Activated naive CD4-positive, alpha-beta T cell treated with anti-CD3 and anti-CD28 coated beads for 36 hours (primary cell): ENCODE measurements at places on chromosomes 2 and 18.
A peak's percentile ranks its signal among the peaks of the same experiment; 100 is the strongest.

DNA sequence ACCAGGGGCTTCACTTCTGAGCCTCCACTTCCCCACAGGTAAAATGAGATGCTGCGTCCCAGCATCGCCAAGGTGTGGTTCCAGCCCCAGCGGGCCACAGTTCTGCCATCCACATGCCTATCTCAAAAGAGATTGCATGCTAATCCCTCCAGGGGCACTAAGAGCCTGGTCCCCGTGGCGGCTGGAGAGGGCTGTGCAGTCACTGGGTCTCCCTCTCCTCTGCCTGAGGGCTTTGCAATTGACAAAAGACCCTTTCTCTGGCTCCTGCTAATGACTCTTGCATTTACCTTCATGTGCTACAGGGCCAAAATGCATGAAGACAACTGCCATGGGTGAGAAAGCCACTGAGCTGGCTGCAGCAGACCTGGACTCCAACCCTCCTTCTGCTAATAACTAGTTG is 18.5 kb downstream of the ZBTB7C start:
- no peak for DNase-seq

- no peak for DNase-seq
Observed at GRCh38 chr2:153873052-153874048, 1.6 kb downstream of the GALNT13 start.

DNA sequence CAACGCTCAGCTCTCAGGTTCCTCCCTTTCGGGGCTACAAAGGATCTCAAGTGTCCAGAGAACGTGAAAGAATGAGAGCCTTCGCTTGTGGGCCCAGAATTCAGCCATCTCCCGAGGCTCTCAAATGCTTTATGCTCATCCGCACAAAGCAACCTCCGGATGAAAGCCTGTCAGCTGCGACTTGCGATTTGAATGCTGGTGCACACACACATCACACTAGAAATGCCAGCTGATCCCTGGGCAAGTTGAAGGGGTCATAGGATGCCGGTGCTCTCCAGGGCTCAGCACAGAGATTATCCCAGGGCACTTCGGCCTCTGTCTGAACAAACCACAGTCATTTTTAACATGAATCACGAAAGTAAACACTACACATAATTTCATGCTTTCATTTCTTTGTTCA is 141.8 kb upstream of the MYT1L start:
- DNase-seq = no peak

DNA sequence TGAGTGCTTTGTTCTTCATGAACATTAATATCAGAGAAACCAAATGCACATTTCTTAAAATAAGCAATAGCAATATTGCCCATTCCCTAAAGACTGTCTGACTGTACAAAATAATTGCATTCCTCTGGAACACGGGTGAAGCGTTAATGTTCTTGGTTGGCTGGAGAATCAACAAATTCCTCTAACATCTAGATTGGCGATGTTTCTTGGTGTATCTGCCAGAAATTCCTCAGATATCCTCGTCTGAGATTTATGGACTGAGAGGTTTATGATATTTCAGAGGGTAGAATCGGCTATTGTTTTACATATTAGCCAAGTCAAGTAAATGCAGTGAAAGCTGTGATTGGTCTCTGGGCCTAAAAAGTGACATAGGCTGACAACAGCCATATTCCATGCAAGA is 27.1 kb upstream of the SPTBN1 start:
- DNase-seq = no peak

GRCh38 chr18:61731693-61732376 is 161.0 kb downstream of the RNF152 start:
- no peak for DNase-seq

GRCh38 chr2:151756820-151757219 is 22.5 kb upstream of the NEB start:
- no peak for DNase-seq

GRCh38 chr18:63150326-63150725 is 169.2 kb downstream of the BCL2 start:
- DNase-seq = no peak

DNA sequence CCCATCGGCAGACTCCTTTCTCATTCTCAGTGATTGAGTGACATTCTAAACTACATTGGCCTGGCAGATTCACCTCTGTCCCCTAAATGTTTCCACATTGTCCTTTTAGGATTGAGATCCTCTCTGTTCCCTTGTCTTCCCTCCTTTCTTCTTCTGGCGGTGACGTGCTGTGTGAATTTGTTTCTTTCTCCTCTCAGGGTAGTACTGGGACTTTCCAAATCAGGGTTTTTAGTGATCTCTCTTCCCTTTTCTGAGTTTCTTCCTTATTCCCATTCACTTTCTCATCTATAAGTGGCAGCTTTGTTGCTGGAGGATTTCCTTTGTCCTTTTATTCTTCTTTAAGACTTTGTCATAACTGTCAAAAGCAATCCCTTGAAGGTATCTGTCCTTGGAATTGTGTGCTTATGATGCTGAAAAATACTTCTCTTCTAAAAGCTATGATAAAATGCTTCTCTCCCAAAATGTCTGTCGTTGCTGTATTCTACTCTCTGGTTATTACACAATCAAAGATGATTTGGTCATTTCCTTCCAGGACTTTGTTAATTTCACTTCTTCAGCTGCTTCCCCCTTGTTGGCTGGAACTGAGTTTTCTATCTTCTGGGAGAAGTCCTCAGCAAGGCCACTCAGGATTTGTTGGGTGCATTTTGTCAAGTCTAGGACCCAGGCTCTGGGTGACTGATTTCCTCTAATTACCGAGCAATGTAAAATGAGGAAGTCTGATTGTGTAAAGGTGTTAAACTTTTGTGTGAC is 4.9 kb upstream of the IL1B start:
- no peak for DNase-seq

GRCh38 chr2:9673914-9674481 is 43.2 kb upstream of the YWHAQ start:
- DNase-seq = no peak

- DNase-seq = no peak
Observed at GRCh38 chr2:109029490-109030201, 40.6 kb upstream of the EDAR start.

DNA sequence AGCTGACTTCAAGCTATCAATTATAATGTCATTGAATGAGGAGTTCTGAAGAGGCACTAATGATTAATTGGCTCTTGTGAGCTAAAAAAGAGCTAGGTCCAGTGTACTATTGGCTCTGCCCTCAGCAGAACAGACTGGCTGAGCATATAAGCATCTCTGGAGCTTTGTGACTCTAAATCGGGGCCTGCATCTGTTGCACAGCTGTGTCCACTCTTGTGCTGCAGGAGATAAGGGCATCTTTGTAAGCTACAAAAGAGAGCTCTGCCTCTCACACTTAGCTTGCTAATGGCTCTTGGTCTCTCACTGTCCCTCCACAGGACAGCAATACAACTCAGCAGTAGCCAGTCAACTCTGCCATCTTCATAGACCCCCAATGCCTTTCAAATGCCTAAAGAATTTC is 61.5 kb upstream of the L3MBTL4 start:
- DNase-seq = no peak

- no peak for DNase-seq
Observed at GRCh38 chr2:105915005-105915558, 170.4 kb downstream of the NCK2 start.

- no peak for DNase-seq
Observed at GRCh38 chr2:176493909-176494308, 224.7 kb downstream of the MTX2 start.

DNA sequence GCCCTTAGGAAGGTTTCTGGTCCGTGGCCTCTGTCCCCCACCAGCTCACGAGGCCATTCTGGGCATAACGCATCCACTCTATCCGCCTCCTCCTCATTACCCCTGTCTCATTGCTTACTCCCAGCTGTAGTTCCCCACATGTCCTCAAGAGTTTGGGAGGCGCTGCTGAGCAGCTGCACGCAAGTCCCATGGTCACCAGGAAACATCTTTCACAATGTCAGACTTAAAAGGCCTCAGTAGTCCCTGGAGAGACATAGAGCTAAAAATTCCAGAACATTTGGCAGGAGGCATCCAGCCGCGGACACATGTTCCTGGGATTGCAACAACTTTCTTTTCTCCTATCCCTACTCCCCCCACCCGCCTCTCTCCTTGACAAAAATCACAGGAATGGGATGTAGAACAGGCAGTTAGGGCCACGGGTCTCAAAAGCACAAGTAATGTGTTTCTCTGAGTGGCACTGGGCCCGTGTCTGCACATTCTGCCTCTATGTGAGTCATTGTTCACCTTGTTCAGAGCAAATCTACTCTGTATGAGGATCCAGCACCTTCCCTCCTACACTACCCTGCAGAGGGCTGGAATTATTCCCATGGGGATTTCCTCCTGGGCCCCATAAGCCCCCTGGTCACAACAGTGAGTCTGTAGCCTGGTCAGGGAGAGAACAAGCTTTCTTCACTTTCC is 8.1 kb downstream of the LBH start:
- DNase-seq = peak; percentile 86

DNA sequence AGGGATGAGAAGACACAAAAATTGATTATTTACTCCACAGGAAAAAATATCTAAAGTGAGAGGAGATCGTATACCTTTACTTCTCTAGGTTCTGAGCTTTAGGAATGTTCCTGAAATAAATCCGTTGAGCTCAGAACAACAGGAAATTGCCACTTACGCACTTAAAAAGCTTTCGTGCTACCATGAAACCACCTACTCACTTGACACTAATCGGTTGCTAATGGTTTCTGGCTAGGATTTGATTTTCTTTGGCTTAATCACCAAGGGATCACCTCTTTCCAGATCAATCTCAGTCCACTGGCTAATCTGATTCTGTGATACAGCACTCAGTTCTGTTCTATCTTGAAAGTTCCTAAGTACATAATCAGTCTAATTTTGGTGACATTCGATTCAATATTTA is 419.6 kb downstream of the DLGAP1 start:
- DNase-seq = no peak

DNA sequence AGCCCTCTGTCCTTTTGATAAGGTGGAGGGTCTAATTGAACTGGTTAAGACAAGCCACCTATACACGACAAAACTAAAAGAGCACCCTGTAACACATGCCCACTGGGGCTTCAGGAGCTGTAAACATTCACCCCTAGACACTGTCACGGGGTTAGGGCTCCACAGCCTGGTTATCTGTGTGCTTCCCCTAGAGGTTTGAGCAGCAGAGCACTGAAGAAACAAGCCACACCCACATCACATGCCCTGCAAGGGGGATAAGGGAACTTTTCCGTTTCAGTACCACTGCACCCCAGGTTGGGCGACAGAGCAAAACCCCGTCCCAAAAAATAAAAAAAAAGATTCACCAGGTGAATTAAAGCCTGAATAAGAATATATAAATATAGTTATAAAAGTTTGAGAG is 913.7 kb upstream of the ACVR2A start:
- DNase-seq = no peak

GRCh38 chr2:16441431-16441830 is 224.2 kb downstream of the CYRIA start:
- DNase-seq = no peak
